C1 segment of cervical spinal cord (tissue), 14 donors: ENCODE measurements at places on chromosomes 12 and 14.

GRCh38 chr14:52348279-52348678 lies 34.2 kb downstream of the PTGER2 start:
- DNase-seq, result no peak

GRCh38 chr14:71733210-71733883 lies 198.9 kb upstream of the RGS6 start:
- no peak for DNase-seq

GRCh38 chr12:113456199-113456598 lies 15.5 kb downstream of the LHX5 start:
- no peak for DNase-seq

- DNase-seq, result no peak
Measured at GRCh38 chr12:50353869-50354593, 42.4 kb downstream of the FAM186A start.

DNA sequence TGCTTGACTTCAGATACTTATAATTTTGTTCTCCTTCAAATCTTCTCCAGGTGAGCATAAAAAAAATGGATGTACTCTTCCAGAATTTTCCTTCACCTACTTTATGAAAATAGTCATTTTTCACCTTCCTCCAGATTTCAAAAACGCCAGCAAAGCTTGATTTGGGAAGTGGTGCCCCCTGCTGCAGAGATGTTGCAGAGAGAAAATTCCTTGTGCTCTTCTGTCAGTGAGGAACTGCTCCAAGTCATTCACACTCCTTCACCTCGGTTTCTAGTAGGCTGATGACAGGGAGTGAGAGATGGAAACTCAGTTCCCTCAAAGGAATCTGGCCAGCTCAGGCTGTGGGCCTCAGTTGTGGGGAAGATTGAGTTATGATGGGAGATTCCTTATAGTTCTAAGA lies 24.2 kb upstream of the RNASE3 start:
- no peak for DNase-seq

DNA sequence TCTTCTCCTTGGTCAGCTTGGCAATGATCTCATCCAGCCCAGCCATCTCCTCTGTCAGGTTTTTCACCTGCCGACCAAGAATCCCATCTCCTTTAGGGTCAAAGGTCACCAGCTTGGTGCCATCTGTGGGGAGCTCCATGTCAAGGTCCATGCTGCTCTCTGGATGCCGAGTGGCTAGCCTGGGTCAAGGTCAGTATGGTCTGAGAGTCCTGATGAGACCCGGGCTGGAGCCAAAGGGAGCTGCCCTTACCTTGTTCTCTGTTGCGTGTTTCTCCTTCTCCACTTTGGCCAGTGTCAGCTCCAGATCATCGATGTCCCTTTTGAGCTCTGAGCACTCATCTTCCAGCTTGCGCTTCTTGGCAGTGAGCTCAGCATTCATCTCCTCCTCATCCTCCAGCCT lies 11.8 kb downstream of the MYH7 start:
- no peak for DNase-seq

DNA sequence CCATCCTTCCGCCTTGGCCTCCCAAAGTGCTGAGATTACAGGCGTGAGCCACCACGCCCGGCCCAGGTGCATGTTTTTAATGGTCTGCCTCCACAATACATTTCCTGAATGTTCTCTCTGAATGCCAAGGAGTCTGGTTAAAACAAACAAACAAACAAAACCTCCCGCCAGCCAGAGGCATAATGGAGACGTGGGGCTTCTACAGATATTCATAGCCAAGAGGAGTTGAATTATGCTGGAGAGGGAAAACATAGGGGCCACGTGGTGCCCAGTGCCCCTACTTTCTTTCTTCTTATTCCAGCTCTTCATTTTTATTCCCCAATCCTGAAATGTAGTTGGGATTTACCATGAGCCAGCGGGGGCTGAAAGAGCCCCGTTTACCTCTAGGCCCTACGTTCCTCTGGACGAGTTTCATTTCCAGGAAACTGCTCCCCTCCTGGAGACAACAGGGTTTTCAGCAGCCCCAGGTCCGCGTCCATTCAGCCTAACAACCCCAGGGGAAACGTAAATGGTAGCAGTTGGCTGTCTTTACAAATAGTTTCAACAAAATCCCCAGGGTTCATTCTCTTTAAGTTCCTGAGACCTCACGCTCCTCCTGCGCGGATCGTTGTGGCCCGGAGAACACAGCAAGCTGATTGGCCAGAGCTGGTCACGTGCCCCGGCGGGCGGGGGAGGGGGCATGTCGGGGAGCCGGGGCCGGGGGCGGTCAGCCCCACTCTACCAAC lies 108.5 kb upstream of the ESRRB start:
- peak; percentile 4 for DNase-seq

- no peak for DNase-seq
Measured at GRCh38 chr12:99393763-99394162, 253.8 kb upstream of the GARIN6 start.

GRCh38 chr14:47345016-47345415 lies 330.4 kb downstream of the MDGA2 start:
- no peak for DNase-seq

DNA sequence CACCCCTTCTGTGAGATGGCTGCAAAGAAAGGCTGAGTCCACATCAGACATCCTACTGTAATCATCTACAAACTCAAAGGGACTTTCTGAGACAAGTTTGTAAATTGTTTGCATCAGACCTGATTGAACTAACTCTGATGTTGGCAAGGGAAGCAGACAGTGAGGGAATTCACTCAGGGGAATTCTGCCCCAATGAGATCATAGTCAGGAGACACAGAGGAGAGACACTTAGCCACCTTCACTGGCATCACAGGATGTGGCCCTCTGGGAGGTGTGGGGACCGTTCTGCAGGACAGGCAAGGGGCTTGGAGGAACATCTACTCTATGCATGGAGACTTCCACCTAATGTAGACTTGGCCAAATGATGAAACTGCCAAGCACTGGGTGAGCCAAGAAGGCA lies 70.7 kb upstream of the DDX11 start:
- DNase-seq, result no peak

GRCh38 chr14:55693904-55694303 lies 113.9 kb downstream of the KTN1 start:
- no peak for DNase-seq

- DNase-seq, result no peak
Measured at GRCh38 chr12:108530161-108530560, 15.1 kb downstream of the FICD start.

- no peak for DNase-seq
Measured at GRCh38 chr14:21791749-21792148, 118.1 kb upstream of the OR4E1 start.

- no peak for DNase-seq
Measured at GRCh38 chr12:57722716-57723629, 15.6 kb downstream of the AGAP2 start.

GRCh38 chr14:39875028-39875427 lies 442.8 kb upstream of the FBXO33 start:
- DNase-seq, result no peak

DNA sequence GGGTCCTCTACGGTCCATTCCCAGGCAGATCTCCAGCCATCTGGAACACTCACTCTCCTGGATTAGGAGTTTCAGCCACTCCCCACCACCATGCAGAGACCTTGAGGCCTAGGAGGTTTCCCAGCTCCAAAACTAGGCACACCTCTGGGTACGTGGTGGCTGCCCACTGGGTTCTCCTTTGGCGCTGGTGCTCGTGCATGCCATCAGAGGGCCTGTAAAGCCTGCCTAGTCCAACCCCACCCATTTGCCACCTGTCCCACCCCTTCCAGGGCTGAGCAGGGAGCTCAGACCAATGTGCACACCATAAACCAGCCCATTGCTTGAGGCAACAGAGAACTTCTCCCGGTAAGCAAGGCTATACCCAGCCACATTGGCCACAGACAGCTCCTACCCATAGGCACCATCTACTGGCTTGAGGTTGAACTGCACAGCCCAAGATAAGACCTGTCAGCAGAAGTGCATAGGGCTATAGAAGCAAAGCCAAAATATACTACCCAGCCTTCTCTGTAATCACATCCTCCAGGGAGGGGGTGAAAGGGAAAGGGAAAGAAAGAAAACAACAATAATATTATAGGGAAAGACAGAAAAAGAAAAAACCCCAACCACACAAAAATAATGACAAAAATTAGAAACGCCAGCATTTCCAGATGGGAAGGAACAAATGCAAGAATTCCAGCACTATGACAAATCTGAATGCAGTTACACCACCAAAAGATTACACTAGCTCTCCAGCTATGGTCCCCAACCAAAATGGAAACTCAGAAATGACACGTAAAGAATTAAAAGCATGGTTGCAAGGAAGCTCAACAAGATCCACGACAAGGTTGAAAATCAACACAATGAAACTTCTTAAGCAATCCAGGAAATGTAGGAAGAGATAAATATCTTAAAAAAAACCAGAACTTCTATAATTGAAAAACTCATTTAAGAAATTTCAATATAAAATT lies 111.9 kb upstream of the CCDC175 start:
- DNase-seq, result no peak

- no peak for DNase-seq
Measured at GRCh38 chr14:63852271-63852816, 460 bp upstream of the SYNE2 start.

- DNase-seq, result peak; percentile 45
Measured at GRCh38 chr12:112488257-112488876, 69.6 kb downstream of the PTPN11 start.

- DNase-seq, result no peak
Measured at GRCh38 chr12:86774841-86775388, 518.7 kb upstream of the MGAT4C start.

DNA sequence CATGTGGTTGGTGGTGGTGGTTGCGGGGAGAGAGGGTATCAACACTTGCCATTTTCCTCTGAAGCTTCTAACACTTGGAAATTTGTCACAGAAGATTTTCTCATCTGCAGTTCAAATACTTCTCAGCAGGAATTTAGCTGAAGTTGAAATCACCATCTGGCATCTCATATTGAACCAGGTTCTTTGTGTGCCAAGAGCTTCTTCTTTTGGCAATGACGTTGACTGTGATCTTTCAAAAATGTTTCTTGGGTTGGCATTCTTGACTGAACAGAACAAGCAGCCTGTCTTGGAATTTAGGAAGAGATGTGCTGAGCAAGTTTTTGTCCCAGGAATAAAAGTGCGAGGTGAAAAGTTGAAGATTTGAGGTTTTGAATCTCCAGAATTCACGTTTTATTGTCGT lies 8.7 kb upstream of the NIN start:
- DNase-seq, result no peak

GRCh38 chr12:93361151-93361919 lies 16.4 kb upstream of the NUDT4 start:
- no peak for DNase-seq

- no peak for DNase-seq
Measured at GRCh38 chr12:89117448-89118034, 234.8 kb downstream of the DUSP6 start.

DNA sequence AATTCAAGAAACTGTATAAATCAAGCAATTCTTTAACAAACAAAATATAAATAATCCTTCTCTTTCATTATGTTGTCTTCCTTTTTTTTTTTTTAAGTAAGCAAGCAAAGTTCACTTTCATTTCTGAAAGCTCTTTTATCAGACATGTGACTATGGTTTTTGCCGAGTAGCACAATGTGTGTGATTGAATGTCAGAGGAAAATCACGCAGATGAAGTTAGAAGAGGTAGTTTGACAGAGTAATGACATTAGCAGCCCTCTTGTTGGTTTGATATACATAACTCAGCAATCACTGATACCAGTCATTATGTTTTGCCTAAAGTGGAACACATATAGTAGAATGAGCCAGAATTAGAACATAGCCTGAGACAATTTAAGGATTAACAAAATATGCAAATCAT lies 19.0 kb downstream of the ALX1 start:
- DNase-seq, result no peak

DNA sequence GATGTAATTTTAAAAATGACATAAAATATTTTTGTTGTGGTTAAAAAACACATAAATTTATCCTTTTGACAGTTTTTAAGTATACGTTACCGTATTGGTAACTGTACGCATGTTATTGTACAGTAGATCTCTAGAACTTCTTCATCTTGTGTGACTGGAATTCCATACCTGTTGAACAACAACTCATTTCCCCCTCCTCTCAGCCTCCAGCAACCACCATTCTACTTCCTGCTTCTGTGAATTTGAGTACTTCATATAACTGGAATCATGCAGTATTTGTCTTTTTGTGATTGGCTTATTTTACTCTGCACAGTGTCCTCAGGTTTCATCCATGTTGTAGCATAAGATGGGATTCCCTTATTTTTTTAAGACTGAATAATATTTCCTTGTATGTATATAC lies 113.6 kb upstream of the ATF1 start:
- DNase-seq, result no peak

DNA sequence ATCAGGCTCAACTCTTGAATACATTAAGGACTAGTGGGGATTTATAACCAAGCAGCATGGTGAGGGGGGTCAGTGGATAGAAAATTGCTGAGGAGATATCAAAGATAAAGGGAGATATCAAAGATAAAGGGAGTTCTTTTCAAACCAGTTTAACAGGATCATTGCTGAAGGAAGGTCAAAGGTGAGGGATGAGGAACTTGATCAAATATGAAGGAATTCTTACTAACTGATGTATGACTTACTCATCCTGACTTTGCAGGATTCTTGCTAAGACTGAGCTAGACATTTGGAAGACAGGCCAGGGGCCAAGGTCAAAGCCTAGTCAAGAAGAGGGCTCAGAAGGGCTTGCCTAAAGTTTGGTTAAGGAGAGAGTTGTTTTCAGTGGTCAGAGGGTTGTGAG lies 4.8 kb downstream of the ABHD4 start:
- DNase-seq, result no peak

DNA sequence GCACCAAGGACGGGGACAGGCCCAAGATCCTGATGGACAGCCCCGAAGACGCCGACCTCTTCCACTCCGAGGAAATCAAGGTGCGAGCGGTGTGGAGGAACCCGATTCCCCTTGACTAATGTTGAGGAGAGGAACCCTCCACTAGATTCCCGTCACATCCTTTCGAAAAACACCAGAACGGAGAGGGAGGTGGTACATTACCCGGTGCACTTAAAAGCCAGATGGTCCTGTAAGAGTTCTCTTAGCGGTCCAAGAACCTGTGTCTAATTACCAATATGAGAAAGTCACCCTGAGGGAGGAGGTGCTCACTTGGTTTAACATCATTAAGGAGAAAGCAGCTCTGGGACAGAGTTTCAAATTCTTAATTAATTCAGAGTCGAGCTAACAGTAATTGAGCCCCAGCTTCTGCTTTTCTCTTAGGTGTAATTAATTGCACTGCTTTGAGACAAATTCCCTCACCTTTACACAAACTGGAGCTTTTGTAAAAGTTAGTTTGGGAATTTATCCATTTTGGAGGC lies 450 bp downstream of the PRKAB1 start:
- DNase-seq, result no peak

- DNase-seq, result peak; percentile 56
Measured at GRCh38 chr14:22386924-22387775, 201.9 kb downstream of the DAD1 start.

DNA sequence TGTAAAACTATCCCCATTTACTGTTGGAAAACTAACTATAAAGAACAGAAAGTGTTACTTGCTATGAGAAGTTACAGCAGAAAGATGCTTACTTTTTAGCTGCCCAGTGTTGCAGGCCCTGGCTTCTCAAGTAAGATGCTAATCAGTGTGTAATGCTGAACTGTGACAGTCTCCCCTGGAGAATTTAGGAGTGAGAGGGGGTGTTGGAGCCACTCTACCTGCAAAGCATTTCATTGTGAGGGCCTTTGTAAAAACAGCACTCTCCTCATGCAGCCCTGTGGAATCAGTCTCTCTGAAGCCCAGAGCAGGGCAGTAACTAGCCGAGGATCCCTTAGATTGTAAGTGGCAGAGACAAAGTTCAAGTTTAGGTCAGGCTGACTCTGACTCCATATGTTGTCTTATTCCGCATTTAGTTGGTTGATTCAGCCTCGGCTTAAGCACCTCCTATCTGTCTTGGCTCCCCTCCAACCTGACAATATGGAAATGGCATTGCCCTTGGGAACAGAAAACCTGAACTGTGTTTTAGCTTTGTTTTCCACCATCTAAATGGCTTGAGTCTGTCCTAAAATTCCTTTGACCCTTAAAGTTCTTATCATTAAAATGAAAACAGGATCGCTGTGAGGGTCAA lies 141.3 kb downstream of the PRKCH start:
- DNase-seq, result no peak
